ENCODE measurements at places on chromosomes 12 and 14.

GRCh38 chr12:47964106-47964728 is 821 bp downstream of the TMEM106C start:
- no peak for DNase-seq

GRCh38 chr12:126506426-126507182 is 1441.4 kb downstream of the AACS start:
- no peak for DNase-seq

DNA sequence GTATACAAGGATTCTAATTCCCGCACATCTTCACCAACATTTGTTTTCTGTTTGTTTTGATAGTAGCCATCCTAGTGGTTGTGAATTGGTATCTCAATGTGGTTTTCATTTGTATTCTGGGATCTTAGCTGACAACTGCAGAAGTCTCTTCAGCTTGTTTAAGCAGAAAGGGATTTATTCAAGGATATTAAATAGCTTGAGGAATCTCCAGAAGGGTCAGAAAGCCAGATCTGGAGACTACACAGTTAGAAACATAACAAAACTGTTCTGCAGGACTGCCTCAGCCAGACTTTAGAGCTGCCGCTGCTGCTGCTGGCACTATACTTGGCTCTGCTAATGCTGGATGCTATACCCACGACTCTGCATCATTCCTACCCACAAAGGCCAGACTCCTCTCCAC is 13.4 kb upstream of the CDKL1 start:
- no peak for DNase-seq

GRCh38 chr12:107873223-107873622 is 98.7 kb downstream of the ASCL4 start:
- no peak for DNase-seq

GRCh38 chr12:60191271-60191670 is 595.4 kb downstream of the SLC16A7 start:
- no peak for DNase-seq

DNA sequence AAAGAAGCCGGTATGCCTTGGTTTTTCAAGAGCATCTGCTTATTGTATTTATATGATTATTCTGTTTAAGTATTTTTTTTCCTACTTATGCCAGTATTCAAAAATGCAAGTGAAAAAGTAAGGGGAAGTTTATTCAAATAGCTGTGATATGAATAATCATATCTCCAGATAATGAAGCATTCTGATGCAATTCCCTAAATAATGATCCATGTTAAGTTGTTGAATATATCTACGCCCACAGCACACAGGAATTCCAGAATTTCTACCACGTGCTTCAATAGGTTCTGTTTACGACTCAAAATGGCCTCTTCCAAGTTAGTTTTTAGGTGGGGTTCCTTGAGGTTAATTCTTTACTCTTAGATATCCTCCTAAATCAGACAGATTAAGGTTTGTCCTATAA is 208.3 kb downstream of the NAV3 start:
- DNase-seq, result no peak

- no peak for DNase-seq
These were observed 24.5 kb downstream of the CDKN1B start for GRCh38 chr12:12741660-12742059.

- DNase-seq, result no peak
These were observed 140.2 kb downstream of the STXBP6 start for GRCh38 chr14:24909523-24910302.

DNA sequence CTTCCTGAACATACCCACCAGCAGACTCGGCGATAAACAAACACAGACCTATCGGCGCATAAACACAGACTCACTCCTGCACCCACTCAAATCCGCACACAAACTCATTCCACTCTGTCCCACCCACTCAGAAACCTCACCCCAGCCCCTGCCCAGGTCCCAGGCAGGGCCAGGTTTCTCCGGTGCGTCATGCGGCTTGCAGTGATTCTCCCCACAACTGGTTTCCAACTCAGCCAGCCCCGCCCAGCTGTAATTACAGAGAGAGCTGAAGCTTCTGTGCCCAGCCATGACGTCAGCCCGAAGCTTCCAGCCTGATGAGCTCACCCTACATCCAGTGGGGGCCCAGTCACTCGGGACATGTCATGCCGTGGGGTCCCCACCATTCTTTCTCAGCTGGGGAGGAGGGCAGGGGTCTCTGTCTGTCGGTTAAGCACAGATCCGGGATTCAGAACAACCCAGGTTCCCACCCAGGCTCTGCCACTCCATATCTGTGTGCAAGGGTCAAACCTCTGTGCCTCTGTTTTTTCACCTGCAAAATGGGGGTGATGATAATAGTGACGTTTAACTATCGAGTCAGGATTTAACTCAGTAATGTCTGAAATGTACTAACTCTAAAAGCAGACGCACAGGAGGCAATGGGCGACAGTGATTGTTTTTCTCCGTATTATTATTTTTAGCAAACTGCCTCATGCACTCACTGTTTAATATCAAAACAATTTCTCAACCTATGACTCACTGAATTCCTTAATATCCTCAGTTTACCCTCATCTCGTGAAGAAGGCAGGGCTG is 2.3 kb upstream of the HSPB8 start:
- DNase-seq, result peak; percentile 76

GRCh38 chr12:57143454-57143853 is 4.0 kb downstream of the LRP1-AS start:
- no peak for DNase-seq

DNA sequence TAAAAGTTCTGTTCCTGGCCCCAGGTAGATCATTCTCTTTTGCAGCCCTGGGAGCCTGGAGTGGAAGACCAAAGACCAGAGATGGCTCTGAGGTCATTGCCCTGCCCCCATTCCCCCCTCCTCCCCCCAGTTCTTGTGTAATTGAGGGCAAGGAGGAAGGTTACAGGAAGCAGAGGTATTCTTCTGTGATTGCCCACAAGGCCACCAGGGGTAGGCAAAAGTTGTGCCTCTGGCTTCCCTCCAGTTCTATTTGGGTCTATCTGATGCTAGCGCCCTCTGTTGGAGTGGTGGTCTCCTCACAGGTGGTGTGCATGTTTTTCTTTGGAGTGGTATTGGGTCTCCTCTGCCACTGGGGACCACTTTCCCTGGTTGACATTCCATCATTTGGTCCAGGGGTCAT is 41.2 kb upstream of the CRY1 start:
- DNase-seq, result peak; percentile 61

DNA sequence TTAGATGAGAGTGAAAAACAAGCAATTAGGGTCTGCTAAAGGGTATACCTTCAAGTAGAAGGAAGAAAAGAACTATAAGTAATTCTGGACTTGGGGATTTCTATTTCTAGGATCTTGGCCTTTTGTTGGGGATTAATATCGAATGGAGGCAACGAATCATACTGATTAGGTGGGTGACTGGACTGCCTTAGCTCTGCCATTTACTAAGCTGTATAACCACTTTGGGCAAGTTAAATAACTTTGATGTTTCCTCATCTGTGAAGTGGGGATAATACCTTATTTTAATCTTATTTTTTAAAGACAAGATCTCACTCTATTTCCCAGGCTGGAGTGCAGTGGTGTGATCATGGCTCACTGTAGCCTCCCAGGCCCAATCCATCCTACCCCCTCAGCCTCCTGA is 6.6 kb downstream of the IKBIP start:
- DNase-seq, result no peak

- no peak for DNase-seq
These were observed 142.2 kb upstream of the FKBP4 start for GRCh38 chr12:2652401-2653081.

DNA sequence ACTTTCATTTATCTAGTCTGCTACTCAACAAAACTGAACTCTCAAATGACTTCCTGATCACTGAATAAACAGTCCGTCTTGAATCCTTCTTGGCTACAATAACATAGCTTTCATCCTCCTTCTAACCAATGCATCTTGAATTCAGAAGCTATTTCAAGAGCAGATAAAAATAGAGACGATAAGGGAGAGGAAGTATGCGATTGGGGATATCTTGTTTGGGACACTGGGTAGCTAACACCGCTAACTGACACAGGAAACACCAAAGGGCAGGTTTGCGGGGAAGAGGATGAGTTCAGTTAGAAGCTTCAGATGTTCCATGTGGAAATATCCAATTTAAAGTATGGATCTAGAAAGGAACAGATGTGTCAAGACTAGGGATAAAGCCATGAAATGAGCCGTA is 102.5 kb downstream of the SLC41A2 start:
- no peak for DNase-seq

GRCh38 chr12:46686267-46686942 is 139.4 kb downstream of the SLC38A4 start:
- DNase-seq, result no peak

GRCh38 chr14:76498976-76499375 is 123.0 kb downstream of the ESRRB start:
- DNase-seq, result no peak

- DNase-seq, result no peak
These were observed 92.6 kb downstream of the GALNT8 start for GRCh38 chr12:4812624-4813327.

DNA sequence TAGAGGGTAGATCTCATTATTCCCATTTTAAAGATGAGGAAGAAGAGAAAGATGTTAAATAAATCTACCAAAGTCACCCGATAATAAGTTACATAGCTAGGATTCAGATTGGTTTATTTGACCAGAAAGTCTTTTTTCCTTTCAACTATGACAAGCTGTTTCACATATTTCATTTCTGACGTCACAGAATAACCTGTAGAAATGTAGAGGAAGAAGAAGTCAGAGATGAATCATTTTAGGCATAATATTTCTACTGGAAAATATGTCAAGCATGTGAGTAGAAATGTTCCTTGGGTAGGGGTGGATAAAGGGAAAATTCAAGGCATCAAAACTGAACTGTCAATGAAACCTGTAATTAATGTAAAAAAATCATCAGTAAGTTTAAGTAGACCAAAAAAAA is 107.0 kb downstream of the MGST1 start:
- no peak for DNase-seq

DNA sequence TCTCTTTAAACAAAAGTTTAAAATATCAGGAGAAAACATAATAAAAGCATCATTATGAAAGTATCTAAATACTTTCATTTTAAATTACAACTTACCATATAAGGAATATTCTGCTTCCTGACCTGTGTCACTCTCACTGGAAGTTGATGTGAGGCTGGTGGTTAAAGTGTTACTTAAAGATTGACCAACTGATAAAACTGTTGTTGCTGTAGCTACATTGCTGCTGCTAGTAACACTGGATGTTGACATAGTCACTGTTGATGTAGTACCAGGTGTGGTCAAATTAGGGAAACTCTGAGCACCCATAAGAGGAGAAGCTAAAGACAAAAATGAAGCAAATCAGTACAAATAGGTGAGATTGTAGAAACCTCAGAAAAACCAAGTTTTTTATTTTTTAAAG is 79.9 kb downstream of the HECTD1 start:
- no peak for DNase-seq

GRCh38 chr14:93531644-93532043 is 100.9 kb downstream of the UNC79 start:
- DNase-seq, result no peak

GRCh38 chr14:73125746-73126145 is 10.6 kb upstream of the PSEN1 start:
- DNase-seq, result no peak

DNA sequence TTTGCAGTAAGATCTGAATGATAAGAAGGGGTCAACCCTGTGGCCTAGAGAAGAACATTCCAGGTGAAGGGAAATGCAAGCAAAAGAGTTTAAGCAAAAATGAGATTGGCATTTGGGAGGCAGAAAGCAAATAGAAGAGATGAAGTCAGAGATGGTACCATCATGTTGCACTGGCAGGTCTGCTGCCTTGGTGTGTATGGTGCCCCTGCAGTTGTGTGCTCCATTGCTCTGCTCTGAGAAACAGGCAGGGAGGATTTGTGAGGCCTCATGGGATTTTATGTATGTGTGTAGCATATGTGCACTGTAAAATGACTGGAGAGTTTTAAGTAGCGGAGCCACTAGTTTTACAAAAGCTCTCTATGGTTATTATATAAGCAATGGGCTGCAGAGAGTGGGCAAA is 6.6 kb downstream of the LDHB start:
- no peak for DNase-seq

GRCh38 chr12:10381928-10382628 is 7.8 kb downstream of the KLRK1 start:
- no peak for DNase-seq

- no peak for DNase-seq
These were observed 23.4 kb downstream of the SLC25A29 start for GRCh38 chr14:100282766-100283419.

- DNase-seq, result peak; percentile 14
These were observed 118.9 kb downstream of the SLC25A47 start for GRCh38 chr14:100442036-100442435.

DNA sequence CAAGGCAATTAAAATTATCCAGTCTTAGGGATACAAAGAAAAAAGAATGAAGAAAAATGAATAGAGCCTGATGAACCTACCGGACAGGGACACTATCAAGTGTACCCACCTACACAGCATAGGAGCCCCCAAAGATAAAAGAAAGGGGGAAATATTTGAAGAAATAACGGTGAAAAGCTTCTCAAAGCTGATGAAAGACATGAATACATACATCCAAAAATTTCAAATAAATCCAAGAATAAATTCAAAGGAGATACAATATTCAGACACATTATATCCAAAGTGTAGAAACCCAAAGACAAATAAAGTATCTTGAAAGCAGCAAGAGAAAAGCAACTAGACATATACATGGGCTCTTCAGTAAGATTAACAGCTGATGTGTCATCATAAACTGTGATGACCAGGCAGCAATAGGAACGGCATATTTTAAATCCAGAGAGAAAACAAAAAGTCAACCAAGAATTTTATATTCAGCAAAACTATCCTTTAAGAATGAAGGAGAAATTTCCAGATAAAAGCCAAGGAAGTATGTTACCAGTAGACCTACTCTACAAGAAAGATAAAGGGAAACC is 56.0 kb downstream of the CDK17 start:
- DNase-seq, result no peak

GRCh38 chr14:99667821-99668220 is 16.3 kb upstream of the CYP46A1 start:
- no peak for DNase-seq

GRCh38 chr14:70789961-70790360 is 19.4 kb downstream of the MAP3K9 start:
- no peak for DNase-seq

DNA sequence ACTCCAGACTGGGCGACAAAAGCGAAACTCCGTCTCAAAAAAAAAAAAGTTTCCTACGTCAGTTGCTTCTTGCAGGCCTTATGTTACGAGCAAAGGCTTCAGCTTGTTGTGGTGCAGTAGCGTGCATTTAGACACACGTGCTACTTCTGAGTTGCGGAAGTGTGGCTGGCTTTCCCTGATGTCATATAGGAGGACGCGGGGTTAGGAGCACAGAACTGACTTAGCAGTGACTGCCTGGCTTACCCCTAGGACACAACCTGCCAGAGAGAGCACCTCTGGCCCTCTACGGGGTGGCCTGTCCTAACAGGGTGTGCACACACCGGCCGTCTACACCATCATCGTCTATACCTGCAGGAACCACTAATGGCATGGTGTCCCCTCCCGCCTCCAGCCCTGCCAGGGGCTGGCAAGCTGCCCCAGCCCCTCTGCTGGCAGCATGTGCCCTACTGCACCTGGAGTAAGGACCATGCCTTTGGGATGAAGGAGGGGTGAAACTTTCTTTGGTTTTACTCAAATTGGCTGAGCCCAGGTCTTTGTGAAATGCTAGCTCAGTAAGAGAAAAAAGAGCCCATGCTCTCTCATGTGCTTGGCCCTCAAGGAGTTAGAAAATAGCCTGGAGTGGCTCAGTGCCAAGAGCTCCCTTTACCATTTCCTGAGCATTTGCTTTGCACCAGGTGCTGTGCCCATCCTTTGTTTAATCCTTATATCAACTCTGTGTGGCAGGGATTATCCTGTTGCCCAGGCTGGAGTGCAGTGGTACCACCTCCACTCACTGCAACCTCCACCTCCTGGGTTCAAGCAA is 1.7 kb upstream of the GPR68 start:
- DNase-seq, result peak; percentile 45

Measured in SJCRH30 (cell line).